Neural progenitor cell (in vitro differentiated cells): ENCODE measurements at places on chromosomes 2 and 18. TPM values are rescaled to one million over a fixed set of nuclear protein-coding genes. Genes with fewer than 3 reads are reported as not detected.

GRCh38 chr2:67841711-67842110 is 221.1 kb downstream of the C1D start:
- no peaks in the 10 kb centered on the region for H3K27me3 ChIP-seq
- H3K36me3 ChIP-seq: no peaks in the 10 kb centered on the region
- H3K27ac ChIP-seq: no peak overlapping the region
- DNase-seq: no peak
- no peak overlapping the region for H3K4me3 ChIP-seq
- peaks cover 7% of the 10 kb centered on the region for H3K4me1 ChIP-seq

DNA sequence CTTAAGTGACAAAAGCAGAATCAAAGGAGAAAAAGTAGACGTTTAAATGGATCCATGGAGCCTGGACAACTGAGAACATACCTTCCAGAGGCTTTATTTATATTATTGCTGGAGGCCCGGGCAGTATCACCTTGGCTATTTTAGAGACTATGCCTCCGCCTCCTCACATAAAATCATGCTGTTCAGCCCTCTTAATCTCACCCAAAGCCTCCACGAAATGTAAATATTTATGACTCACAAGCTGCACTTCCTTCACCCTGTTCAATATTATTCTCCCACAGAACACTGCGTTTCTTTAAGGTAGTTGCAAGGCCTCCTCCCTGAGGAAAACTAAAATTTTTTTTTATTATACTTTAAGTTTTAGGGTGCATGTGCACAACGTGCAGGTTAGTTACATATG is 478.6 kb upstream of the ACVR2A start:
- H3K4me3 ChIP-seq: no peak overlapping the region
- H3K27me3 ChIP-seq: no peaks in the 10 kb centered on the region
- DNase-seq: no peak
- peaks cover 12% of the 10 kb centered on the region for H3K4me1 ChIP-seq
- H3K27ac ChIP-seq: no peak overlapping the region

GRCh38 chr2:232773815-232774214 is 2.5 kb downstream of the KCNJ13 start:
- no peak for DNase-seq
- no peaks in the 10 kb centered on the region for H3K36me3 ChIP-seq
- H3K4me3 ChIP-seq: no peak overlapping the region
- H3K27ac ChIP-seq: no peak overlapping the region

GRCh38 chr2:239762655-239763269 is 262.4 kb downstream of the NDUFA10 start:
- no peak overlapping the region for H3K4me3 ChIP-seq
- H3K36me3 ChIP-seq: no peaks in the 10 kb centered on the region
- no peak overlapping the region for H3K27ac ChIP-seq
- H3K27me3 ChIP-seq: no peaks in the 10 kb centered on the region
- no peaks in the 10 kb centered on the region for H3K4me1 ChIP-seq
- no peak for DNase-seq

MAB21L4 gene
- total RNA-seq: not detected in 2 replicates

VSNL1 gene
- 54.5 and 94.4 TPM in 2 replicates for total RNA-seq

DNA sequence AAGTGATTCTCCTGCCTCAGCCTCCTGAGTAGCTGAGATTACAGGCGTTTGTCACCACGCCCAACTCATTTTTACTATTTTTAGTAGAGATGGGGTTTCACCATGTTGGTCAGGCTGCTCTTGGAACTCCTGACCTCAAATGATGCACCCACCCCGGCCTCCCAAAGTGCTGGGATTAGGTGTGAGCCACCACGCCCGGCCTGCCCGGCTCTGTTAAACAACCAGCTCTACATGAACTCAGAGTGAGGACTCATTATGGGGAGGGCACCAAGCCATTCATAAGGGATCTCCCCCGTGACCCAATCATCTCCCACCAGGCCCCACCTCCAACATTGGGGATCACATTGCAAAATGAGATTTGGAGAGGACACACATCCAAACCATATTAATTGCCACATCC is 8.8 kb downstream of the ATIC start:
- no peak for DNase-seq
- H3K27me3 ChIP-seq: no peaks in the 10 kb centered on the region
- peaks cover 21% of the 10 kb centered on the region for H3K36me3 ChIP-seq
- H3K4me1 ChIP-seq: no peaks in the 10 kb centered on the region
- no peak overlapping the region for H3K4me3 ChIP-seq

- H3K27ac ChIP-seq: no peak overlapping the region
- no peaks in the 10 kb centered on the region for H3K36me3 ChIP-seq
- no peaks in the 10 kb centered on the region for H3K27me3 ChIP-seq
- no peaks in the 10 kb centered on the region for H3K4me1 ChIP-seq
- no peak overlapping the region for H3K4me3 ChIP-seq
Observed at GRCh38 chr2:64296140-64296480, 151.9 kb upstream of the PELI1 start.

DNA sequence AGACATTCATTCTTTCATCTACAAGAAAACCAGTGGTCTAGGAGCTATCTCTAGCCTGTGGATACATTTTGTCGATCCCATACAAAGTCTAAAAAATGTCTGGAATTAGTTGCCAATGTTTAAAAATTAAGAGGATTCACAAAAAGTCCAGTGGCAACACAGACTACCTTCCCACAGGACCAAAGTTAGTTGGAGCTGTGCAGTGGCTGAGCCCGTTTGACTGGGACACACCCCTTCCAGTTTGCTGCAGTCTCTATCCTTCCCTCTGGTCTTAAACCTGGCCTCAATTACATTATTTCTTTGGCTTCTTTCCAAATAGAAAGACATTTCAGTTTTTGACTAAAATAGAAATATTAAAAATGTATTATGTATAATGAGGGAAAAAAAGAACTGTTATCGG is 18.6 kb downstream of the SLC16A14 start:
- H3K27ac ChIP-seq: no peak overlapping the region
- H3K4me3 ChIP-seq: no peak overlapping the region
- H3K4me1 ChIP-seq: no peaks in the 10 kb centered on the region
- no peaks in the 10 kb centered on the region for H3K27me3 ChIP-seq

- H3K4me3 ChIP-seq: no peak overlapping the region
- no peak overlapping the region for H3K27ac ChIP-seq
- DNase-seq: no peak
- H3K4me1 ChIP-seq: no peaks in the 10 kb centered on the region
Observed at GRCh38 chr2:30663321-30663720, 143.9 kb downstream of the CAPN13 start.

- H3K36me3 ChIP-seq: no peaks in the 10 kb centered on the region
- no peak for DNase-seq
- peaks cover 51% of the 10 kb centered on the region for H3K4me1 ChIP-seq
- H3K27me3 ChIP-seq: no peaks in the 10 kb centered on the region
- no peak overlapping the region for H3K4me3 ChIP-seq
Observed at GRCh38 chr18:62812242-62812641, 96.9 kb downstream of the PHLPP1 start.

- no peaks in the 10 kb centered on the region for H3K27me3 ChIP-seq
- no peak overlapping the region for H3K4me3 ChIP-seq
- no peak for DNase-seq
- peaks cover 13% of the 10 kb centered on the region for H3K36me3 ChIP-seq
Observed at GRCh38 chr2:60925994-60926740, 44.8 kb downstream of the REL start.

NPPC gene
- total RNA-seq: not detected in 2 replicates

GPAT2 gene
- not detected in 2 replicates for total RNA-seq

SFTPB gene
- not detected in 2 replicates for total RNA-seq

GRCh38 chr18:53950545-53950944 is 273.9 kb downstream of the MBD2 start:
- H3K4me3 ChIP-seq: no peak overlapping the region
- H3K27ac ChIP-seq: no peak overlapping the region
- no peaks in the 10 kb centered on the region for H3K36me3 ChIP-seq
- DNase-seq: no peak

- no peaks in the 10 kb centered on the region for H3K4me1 ChIP-seq
- no peaks in the 10 kb centered on the region for H3K27me3 ChIP-seq
- DNase-seq: no peak
- H3K27ac ChIP-seq: no peak overlapping the region
- H3K36me3 ChIP-seq: no peaks in the 10 kb centered on the region
Observed at GRCh38 chr2:173370198-173370597, 15.5 kb downstream of the CDCA7 start.

GRCh38 chr2:8680822-8681760 is 765 bp upstream of the ID2 start:
- DNase-seq: peak; percentile 80
- H3K27ac ChIP-seq: no peak overlapping the region
- peak overlapping the region; percentile 41 for H3K4me3 ChIP-seq
- peaks cover 11% of the 10 kb centered on the region for H3K27me3 ChIP-seq
- no peaks in the 10 kb centered on the region for H3K36me3 ChIP-seq

WDR35 gene
- 17.4 and 31.6 TPM in 2 replicates for total RNA-seq

DNA sequence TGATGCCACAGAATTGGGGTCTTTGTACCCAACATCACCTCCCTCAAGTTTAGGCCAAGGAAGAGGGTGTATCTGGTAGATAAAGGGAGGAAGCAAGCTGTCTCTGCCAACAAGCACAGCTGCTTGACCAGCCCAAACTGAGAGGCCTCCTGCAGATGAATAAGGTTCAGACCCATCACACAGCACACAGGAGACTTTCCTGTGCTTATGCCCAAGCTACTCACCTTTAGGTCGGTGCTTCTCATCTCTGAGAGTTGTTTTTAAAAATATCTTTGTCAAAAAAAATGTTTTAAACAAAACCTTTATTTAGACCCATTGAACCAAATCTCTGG is 24.7 kb upstream of the SP3 start:
- no peak overlapping the region for H3K4me3 ChIP-seq
- DNase-seq: no peak
- no peaks in the 10 kb centered on the region for H3K36me3 ChIP-seq
- H3K4me1 ChIP-seq: peaks cover 12% of the 10 kb centered on the region
- no peaks in the 10 kb centered on the region for H3K27me3 ChIP-seq

CDKL4 gene
- not detected in 2 replicates for total RNA-seq

TMEM37 gene
- total RNA-seq: 0.74 and 1.0 TPM in 2 replicates

- H3K27ac ChIP-seq: no peak overlapping the region
- peaks cover 11% of the 10 kb centered on the region for H3K4me1 ChIP-seq
- H3K27me3 ChIP-seq: no peaks in the 10 kb centered on the region
- DNase-seq: no peak
- no peak overlapping the region for H3K4me3 ChIP-seq
Observed at GRCh38 chr18:9992300-9992972, 78.6 kb downstream of the VAPA start.

DNA sequence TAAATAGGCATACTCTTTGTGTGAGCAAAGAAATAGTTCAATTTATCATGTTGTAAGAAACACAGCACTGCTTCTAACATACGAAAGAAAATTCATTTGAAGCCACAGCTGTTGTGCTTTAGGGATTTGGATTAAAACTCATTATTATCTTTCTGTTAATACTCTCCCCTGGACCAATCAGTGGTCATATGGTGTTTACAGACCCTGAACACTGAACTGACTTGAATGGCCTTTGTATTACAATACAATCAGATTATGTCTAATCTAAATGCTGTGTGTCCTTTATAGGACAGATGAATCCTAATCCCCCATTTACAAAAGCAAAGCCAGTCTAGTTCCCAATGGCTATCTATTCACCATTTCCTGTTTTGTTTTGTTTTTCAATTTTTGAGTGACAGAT is 36.5 kb downstream of the ZNF385B start:
- H3K4me1 ChIP-seq: peaks cover 68% of the 10 kb centered on the region
- peak overlapping the region; percentile 92 for H3K27ac ChIP-seq
- peak; percentile 66 for DNase-seq
- H3K27me3 ChIP-seq: no peaks in the 10 kb centered on the region
- H3K36me3 ChIP-seq: no peaks in the 10 kb centered on the region

- H3K27me3 ChIP-seq: no peaks in the 10 kb centered on the region
- H3K27ac ChIP-seq: no peak overlapping the region
- H3K4me3 ChIP-seq: no peak overlapping the region
Observed at GRCh38 chr2:54040685-54041084, 69.9 kb upstream of the PSME4 start.

- H3K27me3 ChIP-seq: no peaks in the 10 kb centered on the region
- H3K4me3 ChIP-seq: no peak overlapping the region
- H3K36me3 ChIP-seq: no peaks in the 10 kb centered on the region
- DNase-seq: no peak
- H3K27ac ChIP-seq: no peak overlapping the region
- no peaks in the 10 kb centered on the region for H3K4me1 ChIP-seq
Observed at GRCh38 chr2:112709703-112710102, 11.1 kb upstream of the NT5DC4 start.

DNA sequence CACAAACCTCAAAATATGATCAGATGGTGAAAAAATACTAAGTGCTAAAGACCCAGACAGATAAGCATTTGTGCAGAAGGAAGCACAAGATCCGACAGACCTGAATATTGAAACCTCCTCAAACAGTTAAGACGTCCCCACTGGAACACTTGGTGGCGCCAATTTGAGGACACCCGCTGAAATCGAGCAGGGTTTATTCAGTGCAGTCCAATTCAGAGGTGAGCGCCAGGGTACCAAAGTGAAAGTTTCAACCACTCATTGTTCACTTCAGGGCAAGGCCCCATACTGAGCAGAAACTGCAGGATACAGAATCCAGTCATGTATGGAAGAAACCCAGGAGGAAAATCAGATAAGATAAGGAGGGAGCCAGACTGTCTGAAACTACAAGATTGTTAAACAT is 417.6 kb downstream of the LRRTM4 start:
- H3K4me1 ChIP-seq: no peaks in the 10 kb centered on the region
- H3K4me3 ChIP-seq: no peak overlapping the region
- peak; percentile 26 for DNase-seq
- H3K36me3 ChIP-seq: no peaks in the 10 kb centered on the region
- H3K27ac ChIP-seq: no peak overlapping the region
- no peaks in the 10 kb centered on the region for H3K27me3 ChIP-seq

GRCh38 chr2:224159345-224159928 is 120.4 kb upstream of the SERPINE2 start:
- no peaks in the 10 kb centered on the region for H3K36me3 ChIP-seq
- H3K27me3 ChIP-seq: no peaks in the 10 kb centered on the region
- DNase-seq: no peak
- no peaks in the 10 kb centered on the region for H3K4me1 ChIP-seq

DNA sequence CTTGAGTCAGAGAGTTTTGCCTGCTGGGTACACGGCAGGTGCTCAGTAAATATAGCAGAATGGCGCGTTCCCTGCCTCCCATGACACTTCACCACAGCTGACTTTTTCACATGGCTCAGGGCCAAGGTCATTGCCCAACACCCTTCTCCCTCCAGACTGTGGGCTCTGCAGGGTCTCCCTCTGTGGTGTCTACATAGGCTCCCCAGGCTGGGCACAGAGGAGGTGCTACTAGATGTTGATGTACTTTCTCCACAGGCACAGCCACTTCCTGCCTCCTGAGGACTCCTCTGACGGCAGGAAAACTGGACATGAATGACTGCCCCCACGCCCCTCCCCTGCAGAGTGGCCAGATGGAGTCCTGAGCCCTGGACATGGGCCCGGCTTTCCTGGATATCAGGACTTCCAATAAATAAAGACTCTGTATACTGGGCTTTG is 4.2 kb downstream of the CHCHD5 start:
- no peak overlapping the region for H3K4me3 ChIP-seq
- H3K27ac ChIP-seq: no peak overlapping the region
- no peak for DNase-seq
- no peaks in the 10 kb centered on the region for H3K36me3 ChIP-seq

GRCh38 chr2:65660340-65660739 is 227.9 kb upstream of the SPRED2 start:
- no peaks in the 10 kb centered on the region for H3K4me1 ChIP-seq
- no peaks in the 10 kb centered on the region for H3K27me3 ChIP-seq
- no peak overlapping the region for H3K4me3 ChIP-seq
- H3K36me3 ChIP-seq: no peaks in the 10 kb centered on the region

GRCh38 chr18:60060578-60060977 is 160.8 kb downstream of the PMAIP1 start:
- H3K36me3 ChIP-seq: no peaks in the 10 kb centered on the region
- H3K4me1 ChIP-seq: no peaks in the 10 kb centered on the region
- no peak overlapping the region for H3K4me3 ChIP-seq
- no peak for DNase-seq

GPATCH11 gene
- 5.7 and 9.9 TPM in 2 replicates for total RNA-seq

CNGA3 gene
- total RNA-seq: not detected in 2 replicates

GALNT14 gene
- 6.0 and 6.4 TPM in 2 replicates for total RNA-seq

GAL3ST2 gene
- total RNA-seq: 0.09 TPM in 1 of 2 replicates, not detected in the other

IL37 gene
- total RNA-seq: 0.93 TPM in 1 of 2 replicates, not detected in the other
